ENCODE measurements at places on chromosomes 3 and 15.

GRCh38 chr3:123323781-123324180 is 122.0 kb downstream of the SEC22A start:
- DNase-seq: no peak

DNA sequence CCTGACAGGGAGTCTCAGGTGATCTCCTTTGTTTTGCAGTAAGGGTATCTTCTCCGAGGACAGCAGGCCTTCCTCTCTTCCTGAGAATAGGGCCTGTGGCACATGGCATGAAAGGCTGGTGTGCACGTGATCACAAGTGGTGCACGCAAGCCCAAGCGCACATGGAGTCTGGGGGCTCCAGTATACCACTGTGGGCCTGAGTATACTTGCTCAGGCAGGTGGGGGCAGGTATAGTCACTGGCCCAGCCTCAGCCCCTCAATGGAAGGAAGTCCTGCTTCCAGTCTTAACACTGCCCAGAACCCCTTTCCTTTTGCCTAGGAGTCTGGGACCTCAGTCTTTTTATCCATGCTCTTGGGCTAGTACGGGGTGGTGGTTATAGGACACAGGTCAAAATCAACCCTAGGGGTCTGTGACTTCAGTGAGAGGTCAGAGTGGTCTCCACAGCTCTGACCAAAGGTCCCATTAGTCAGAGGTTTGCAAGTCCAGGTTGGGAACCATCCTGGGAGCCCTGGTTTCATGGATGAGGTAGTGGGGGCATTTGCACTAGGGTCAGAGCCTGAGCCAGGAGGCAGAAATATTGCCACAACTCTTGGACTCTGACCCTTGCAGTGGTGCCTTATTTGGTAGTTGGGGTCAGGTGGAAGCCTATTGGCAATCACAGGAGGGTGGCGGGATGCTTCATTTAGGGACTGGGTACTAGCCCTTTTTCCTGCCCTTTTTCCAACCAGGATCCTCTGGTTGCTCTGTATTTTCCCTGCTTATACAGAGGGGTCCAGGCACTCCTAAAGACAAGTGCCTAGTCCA is 823 bp upstream of the CCDC71 start:
- DNase-seq: no peak

- no peak for DNase-seq
Observed at GRCh38 chr3:158407844-158408517, 163.0 kb upstream of the MLF1 start.

DNA sequence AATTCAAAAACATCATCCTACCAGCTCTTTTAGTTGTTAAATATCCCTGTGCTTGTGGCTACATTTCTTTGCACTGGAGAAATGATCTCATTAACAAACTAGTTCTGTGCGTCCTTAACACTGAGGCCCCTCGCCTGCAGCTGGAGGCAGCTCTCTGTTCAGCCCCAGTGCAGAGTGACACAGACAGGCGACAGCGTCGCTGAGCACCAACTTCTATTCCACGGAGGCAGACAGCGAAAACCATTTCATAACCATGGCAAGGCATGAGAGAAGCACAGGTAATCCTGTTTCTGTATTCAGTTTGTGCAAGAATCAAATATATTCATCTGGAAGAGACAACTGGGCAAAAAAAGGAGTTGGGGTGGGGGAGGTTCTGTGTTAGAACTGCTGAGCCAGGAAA is 530.7 kb downstream of the ZIC1 start:
- DNase-seq: no peak

DNA sequence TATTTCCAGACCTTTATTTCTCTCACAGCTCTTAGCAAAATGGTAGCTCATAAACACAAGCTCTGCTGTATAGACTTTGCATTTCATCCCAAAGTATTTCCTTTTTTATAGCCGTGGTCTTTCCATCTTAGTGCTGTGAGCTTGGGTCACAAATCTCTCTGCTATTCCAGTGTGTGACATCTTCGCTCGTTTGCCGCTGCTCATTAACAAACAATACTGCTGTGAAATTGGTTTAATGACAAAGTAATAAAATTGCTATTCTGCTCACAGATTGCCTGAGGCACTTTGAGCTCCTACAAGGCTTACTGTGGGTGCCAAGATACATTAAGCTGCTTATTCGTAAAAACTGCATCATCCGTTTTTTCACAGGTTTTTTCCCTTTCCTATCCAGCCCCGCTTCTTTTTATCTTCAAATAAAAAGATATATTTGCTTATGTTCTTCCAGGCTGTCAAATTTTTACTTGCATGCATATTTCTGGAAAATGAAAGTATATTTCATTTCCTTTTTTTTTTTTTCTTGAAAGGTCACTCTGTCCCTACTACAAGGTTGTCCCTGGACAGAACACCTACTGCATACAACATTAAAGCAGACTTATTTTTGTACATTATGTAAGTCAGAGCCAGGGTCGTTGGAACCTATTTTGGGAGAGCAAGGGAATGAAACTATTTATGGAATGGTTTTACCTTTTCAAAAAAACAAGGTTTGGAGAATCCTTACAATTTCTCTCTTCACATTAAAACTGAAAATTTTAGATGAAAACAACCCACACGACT is 174.5 kb downstream of the MEIS2 start:
- DNase-seq: no peak

GRCh38 chr3:146626403-146627122 is 21.4 kb upstream of the PLSCR5 start:
- DNase-seq: no peak

- no peak for DNase-seq
Observed at GRCh38 chr3:169362301-169362700, 301.2 kb downstream of the MECOM start.

- no peak for DNase-seq
Observed at GRCh38 chr15:85899927-85900326, 105.2 kb upstream of the KLHL25 start.

DNA sequence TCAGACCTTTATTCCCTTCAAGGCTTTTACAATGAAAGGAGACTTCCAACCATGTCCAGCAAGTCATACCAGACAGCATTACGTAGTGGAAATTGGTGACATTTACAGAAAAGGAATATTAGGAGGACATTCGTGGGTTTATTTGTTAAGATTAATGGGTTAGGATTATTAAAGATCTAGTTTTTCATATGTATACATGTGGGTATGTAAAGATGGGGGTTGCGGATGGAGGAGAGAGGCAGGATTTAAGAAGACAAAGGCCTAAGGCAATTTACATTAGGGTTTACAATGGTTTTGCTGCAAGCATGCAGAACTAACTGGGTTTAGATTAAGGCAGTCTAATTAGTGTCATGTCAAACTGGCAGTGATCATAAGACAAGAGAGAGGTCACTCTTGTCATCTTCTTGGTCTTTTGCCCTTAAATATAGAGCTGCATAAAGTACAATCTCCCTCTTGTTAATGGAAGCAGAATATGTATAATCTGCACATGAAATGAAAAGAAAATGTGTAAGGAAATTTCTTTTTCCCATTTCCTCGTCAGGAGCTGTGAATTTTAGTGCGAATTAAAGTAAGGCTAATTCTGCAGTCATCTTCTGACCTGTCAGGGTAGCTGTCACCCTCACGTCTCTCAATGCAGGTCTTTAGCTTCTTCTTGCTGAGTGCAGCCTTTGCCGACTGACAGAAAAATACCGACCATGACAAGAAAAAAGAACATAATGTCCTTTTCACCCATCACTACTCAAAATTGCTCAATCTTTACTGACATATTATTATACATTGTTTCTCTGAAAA is 258.9 kb upstream of the MEIS2 start:
- no peak for DNase-seq

- no peak for DNase-seq
Observed at GRCh38 chr15:40285151-40285550, 2.3 kb upstream of the ANKRD63 start.

GRCh38 chr3:170475092-170475685 is 56.5 kb downstream of the CLDN11 start:
- DNase-seq: no peak

DNA sequence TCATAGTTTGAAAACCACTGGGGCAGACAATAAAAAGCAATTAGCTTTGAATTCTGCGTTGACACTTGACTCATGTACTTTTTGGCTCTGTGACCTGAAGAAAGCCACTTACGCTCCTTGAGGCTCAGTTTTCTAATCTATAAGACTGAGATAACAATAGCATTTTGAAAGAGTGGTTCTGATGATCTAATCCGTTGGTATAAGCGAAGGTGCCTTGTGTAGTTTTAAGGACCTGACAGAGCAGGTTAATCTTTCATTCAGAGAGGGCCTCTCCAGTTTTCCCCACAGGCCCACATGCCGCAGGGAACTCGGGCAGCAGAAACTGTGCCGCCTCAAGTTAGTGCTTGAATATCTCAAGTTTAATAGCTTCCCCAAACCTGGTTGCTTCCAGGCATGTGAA is 306.0 kb upstream of the GBE1 start:
- no peak for DNase-seq

- no peak for DNase-seq
Observed at GRCh38 chr3:128515-129172, 67.9 kb upstream of the CHL1 start.

DNA sequence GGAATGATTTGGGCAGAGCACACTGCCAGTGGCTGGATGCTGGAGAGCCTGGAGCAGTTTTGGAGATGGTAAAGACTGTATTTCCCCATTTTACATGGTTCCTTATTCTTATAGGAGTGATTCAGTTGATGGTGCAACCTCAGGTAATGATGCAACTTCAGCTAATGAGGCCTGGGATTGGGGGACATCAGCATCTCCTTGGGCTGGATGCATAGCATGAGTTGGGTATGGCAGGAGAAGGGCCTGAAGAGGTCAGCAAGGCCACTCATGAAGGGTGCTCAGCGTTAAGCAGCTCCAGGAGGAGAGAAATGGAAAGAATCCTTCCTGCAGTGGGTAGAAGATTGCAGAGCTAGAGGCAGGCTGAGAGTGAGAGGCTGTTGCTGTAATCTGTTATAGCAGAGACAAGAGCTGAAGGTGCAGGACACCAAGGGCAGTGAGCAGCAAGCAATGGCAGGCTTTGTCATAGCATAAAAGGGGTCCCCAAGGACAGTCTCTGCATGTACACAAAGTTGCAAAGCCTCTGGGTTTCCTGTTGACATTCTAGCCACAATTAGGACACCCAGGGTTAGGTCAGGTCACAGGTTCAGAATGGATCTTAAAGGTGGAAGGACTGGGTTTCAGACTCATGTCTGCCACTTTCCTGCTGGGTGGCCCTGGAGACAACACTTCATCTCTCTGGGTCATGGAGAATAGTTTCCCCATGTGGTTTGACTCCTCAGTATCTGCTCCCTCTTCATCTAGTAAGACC is 29.5 kb upstream of the SNRK start:
- no peak for DNase-seq

GRCh38 chr15:33801954-33802353 is 166.3 kb upstream of the CHRM5 start:
- DNase-seq: no peak

GRCh38 chr15:76006136-76006778 is 6.0 kb downstream of the NRG4 start:
- no peak for DNase-seq

DNA sequence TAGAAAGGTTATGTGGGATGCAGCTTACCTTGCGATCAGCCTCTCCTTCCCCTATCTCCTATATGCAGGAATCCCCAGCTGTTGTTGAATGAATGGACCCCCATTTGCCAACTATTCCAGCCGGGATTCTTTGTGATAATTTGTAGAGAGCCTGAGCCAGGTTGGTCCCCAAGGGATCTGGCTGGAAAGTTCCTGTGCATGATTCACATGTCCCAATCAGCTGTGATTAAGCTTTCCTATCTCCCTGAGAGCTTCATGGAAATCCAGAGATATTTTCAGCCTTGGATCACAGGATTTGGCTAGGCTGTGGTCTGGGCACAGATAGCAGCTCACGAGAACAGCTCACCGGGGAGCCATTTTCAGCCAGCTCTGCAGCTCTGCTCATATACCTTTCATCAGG is 76.7 kb downstream of the ARNT2 start:
- DNase-seq: no peak

- DNase-seq: no peak
Observed at GRCh38 chr15:71448688-71449114, 333.4 kb downstream of the THSD4 start.

DNA sequence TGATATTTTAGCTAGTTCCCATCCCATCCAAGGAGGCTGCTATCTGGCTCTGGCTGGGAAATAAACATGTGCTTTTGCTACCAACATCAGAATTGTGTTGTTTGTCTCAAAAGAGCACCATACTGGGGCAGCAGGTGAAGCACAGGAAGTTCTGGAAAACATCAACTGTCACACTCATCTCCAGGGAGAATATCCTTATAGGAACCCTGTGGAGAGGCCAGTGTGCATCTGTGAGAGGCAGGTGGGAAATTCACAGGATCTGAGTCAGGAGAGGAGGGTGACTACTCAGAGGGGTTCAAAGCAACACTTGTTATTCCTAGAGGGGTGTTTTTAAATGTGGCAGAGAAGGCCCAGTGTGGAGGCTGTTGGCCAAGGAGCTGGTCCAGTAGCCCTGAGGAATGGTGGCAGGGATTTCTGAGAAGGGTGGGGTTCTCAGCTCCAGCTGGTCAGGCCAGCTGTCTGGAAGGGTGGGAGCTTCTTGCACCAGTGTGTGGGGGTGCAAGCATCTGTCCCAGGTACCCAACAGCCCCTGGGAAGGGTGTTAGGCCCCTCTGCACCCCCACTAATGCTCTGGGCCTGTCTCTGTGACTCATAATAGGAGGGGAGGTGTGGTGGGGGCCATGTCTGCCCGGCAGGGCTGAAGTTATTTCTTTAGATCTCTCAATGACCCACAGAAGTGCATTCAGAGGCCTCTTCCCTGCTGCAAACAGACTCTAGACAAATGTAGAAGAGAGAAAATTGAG is 28.7 kb downstream of the RPSA start:
- no peak for DNase-seq

DNA sequence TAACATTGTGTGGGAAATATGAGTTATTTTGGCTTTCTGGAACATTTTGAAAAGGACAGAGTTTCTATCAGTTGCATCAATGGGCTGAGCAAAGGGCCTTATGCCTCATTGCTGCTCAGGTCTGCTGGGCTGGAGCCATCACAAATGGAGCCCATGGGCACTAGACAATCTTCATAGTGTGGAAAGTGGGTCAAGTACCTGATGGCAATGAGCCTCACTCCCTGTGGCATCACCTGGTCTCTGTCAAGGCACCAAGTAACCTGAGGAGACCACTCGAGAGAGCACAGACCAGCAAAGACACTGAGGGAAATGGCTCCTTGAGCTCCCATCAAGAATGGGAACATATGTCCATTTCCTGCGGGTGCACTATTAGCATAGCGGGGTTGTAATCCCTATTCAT is 96.7 kb upstream of the PPP2R3A start:
- DNase-seq: no peak

Measured in stimulated activated CD4-positive, alpha-beta T cell treated with anti-CD3 and anti-CD28 coated beads, TNF-alpha, amount 100 ng/mL, for 24 hours (primary cell).